CD4-positive, alpha-beta T cell treated with Interleukin-15 for 4 hours (primary cell): ENCODE measurements at places on chromosomes 5 and 9.

- DNase-seq = no peak
Measured at GRCh38 chr5:42520957-42521356, 97.7 kb downstream of the GHR start.

GRCh38 chr5:78221964-78222451 is 72.5 kb downstream of the AP3B1 start:
- peak; percentile 1 for DNase-seq

- no peak for DNase-seq
Measured at GRCh38 chr9:136115641-136116359, 2.9 kb downstream of the TMEM250 start.

GRCh38 chr9:136031741-136032730 is 63.1 kb downstream of the NACC2 start:
- DNase-seq = no peak

DNA sequence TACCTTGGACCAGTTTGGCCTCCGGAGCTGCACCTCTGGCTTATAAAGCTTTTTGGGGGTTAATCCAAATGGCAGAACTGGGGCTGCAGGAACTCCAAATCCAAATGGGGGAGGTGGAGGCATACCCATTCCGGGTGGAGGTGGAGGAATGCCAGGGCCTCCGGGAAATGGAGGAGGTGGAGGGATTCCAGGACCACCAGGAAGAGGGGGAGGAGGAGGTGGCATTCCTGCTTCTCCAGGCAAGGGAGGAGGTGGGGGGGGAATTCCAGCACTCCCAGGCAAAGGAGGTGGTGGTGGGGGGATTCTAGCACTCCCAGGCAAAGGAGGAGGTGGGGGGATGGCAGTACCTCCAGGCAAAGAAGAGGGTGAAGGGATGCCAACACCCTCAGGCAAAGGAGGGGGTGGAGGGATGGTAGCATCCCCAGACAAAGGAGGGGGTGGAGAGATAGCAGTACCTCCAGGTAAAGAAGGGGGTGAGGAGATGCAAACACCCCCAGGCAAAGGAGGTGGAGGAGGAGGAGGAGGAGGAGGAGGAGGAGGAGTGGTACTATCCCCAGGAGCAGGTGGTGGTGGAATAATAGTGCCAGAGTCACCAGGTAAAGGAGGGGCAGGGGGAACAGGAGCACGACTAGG is 45.2 kb downstream of the DIAPH1 start:
- DNase-seq = no peak

DNA sequence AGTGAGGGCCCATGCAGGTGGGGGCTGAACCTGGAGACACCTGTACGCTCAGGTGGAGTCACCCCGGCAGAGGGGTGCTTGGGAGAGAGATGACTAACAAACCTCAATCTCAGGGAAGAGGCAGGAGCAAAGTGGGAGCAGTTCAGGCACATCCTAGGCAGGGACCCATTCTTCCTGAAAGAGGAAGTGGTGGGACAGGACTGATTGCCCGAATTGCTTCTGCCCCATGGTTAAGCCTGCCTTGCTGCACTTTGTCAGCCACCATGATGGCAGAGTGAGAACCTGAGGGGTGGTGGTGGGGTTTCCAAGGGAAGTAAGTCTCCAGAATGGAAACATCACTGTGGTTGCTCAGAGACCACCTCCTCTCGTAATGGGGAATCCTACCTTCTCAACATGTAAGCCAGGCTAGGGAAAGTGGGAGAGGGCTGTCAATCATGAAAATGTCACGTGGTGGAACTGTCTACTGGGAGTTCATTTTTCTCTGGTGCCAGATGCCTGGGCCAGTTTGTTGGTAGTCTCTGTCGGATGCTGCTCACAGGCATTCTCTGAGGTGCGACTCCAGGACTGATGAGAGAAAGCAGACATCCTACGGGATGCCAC is 150.4 kb downstream of the HSPA4 start:
- no peak for DNase-seq

GRCh38 chr5:14187660-14188059 is 44.5 kb downstream of the TRIO start:
- no peak for DNase-seq

GRCh38 chr9:77588271-77588937 is 59.7 kb downstream of the GNA14 start:
- no peak for DNase-seq

GRCh38 chr5:121979691-121980090 is 17.9 kb downstream of the SRFBP1 start:
- no peak for DNase-seq

DNA sequence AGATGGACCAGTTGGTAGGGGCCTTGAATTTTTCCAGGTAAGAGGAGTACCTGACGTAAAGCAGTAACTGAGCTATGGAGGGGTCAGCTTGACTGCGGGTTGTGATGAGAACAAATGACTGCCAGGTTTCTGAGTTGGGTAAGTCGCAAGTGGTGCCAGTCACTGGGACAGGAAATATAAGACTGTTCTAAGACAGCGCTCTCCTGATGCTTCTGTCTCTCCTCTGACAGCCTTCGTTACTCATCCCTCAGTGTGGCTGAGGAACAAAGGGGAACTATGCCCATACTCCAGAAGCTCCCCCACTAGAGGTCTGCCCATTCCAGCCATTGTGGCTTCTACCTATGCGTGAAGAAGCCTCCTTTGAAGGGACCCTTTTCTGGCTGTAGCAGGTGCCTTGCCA is 13.3 kb downstream of the CAVIN4 start:
- no peak for DNase-seq

DNA sequence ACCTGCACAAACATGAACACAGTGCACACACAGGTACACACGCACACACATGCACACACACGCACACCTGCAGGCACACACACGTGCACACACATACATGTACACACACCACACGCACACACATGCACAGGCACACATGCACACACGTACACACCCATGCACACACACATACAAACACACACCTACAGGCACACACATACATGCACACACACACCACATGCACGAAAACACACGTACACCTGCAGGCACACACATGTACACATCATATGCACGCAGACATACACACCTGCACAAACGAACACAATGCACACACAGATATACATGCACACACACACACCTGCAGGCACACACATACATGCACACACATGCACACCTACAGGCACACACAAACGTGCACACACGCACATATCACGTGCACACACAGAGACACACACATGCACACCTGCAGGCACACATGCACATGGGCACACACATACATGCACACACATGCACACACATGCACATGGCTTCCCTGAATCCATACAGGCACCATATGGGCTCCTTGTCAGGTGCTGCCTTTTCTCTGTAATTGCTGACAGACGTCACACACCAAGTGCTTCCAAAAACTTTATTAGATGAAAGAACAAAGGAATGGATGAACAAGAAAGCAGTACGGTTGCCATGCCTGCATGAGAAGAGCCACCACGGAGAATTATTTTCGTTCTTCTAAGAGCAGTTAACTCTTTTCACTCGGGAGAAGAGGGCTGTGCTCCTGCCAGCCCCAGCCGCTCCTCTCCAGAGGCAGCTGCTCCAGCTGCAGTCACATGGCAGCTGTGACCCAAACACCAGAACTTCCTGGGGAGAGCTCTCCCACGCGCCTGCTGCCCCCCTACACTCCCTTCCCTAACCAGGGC is 57.2 kb downstream of the EXD3 start:
- DNase-seq = no peak

GRCh38 chr9:35096035-35096849 is at the start of gene PIGO:
Gene PIGO (minus strand): TSS chr9:35096591. CDS start chr9:35095565, 1,026 bp downstream.
- peak; percentile 90 for DNase-seq

DNA sequence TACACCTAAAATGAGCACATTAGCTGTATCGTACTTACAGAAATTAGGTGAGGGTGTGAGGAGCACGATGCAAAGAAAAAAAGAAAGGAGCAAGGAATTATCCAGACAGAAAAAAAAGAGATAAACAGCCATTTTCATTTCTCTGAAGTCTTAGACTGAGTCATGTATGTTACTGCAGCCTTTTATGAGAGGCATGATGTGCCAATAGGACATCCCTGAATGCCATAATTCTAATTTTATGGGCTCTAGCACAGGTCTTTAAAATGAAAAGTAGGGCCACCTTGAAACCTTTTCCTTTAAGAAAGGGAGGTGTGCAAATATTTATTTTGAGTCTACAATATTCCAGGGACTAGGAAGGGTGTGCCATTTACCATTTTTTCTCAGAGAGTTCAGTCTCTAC is 74.1 kb upstream of the PTPRD start:
- DNase-seq = no peak

DNA sequence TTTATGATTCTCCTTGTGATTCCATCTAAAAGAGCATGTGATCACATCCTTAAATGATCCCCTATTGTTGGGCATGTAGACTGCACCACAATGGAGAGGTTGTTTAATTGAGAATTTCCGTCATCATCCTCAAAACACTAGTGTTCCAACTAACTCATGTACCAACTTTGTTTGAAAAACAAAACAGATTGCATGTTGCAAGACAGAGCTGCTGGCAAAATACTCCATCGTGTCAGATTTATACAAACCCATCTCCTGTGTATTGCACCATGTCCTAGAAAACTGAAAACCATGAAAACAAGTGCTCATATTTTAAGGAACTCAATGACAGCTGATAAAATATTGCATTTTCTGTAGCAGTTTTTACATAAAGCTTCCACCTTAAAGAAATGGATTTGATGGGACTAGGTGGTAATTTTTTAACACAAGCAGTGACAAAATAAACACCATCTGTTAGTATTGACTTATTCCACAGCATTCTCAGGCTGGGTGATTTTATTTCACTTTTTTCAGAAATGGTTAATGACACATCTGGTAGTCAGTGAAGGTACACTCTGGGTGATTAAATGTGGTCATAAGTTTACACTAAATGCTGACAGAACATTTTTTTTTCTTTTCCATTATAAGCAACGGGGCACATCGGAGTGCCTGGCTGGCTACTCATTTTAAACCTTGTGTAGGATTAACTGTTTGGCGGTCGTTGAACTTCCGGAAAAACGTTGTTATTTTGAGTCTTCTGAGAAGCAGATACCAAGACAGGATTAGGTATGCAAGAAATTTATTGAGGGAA is 602.9 kb upstream of the WWC1 start:
- DNase-seq = no peak

- peak; percentile 87 for DNase-seq
Measured at GRCh38 chr5:59039296-59040023, 456.6 kb downstream of the RAB3C start.

- DNase-seq = no peak
Measured at GRCh38 chr5:142478113-142478512, 153.3 kb upstream of the SPRY4 start.
